Nephron progenitor cell (in vitro differentiated cells): ENCODE measurements at places on chromosomes 6 and 20.

DNA sequence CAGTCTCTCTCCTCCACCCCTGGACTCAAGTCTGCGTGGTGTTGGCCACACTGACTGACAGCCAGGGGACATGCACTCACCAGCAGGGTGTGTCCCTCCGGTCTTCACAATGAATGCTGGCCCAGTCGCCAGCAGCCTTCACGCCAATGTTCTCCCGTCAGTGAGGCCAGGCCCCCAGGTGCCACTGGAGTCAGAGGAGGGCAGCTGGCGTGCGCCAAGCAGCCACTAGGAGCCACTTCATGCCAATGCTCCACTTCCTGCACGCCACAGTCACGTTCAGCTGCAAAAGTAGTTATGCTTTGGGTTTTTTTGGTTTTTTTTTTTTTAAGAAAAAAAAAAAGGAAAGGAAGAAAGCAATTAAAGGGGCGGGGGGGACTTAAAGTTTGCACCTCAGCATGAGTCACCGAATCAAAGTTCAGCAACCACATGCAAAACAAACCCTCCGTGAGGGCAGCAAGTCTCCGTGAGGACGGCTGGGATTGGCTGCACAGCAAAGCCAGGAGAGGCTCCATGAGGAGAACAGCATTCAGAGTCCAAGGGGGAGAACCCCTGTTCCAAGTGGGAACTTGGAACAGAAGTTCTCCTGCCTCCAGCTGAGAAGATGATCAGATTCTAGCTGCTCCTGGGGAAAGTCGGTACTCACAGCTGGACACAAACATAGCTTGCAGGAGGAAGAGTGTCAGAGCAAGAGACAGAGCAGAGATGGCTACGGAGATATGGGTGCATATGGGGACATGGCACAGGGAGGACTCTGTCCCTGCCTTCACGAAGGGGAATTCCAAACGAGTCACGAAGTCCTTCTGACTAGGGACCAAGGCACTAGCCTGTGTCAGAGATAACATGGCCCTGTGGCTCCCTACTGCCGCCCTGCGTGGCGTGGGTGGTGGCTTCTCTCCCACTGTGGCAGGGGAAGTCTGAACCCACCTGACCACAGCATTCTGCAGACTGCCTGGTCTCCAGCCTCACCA is at the start of gene ZC3H12D:
Gene ZC3H12D (minus strand): TSS at position 282 of the 968 bp plus-strand sequence. CDS start 10,471 bp downstream, outside the sequence.
- no peak for DNase-seq

DNA sequence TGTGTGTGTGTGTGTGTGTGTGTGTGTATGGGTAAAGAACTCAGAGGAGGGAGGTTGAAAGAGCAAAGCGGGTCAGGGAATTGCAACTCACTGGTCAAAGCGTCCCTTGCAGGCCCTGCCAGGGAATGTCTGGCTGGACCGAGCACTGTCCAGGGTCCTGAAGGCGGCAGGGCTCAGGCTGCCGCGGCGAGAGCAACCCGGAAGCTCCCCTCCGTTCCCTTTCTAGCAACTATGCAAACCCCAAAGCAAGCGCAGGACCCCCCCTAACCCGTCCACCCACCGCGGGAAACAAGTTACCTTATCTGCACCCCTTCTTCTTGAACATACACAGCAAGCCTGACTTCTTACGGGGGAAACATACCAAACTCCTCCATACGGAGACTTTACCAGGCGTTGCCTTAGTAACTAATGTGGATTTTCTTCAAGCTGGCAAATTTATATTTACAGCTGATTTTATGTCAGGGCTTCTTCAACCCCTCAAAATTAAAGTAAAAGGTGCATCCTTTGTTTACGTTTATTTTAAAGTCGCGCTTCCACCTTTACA is 538 bp upstream of the GRM1 start:
- peak; percentile 93 for DNase-seq

GRCh38 chr6:85679445-85680123 is 36.9 kb upstream of the SYNCRIP start:
- no peak for DNase-seq

- DNase-seq, result no peak
Observed at GRCh38 chr6:44514085-44514484, 126.6 kb downstream of the CDC5L start.

DNA sequence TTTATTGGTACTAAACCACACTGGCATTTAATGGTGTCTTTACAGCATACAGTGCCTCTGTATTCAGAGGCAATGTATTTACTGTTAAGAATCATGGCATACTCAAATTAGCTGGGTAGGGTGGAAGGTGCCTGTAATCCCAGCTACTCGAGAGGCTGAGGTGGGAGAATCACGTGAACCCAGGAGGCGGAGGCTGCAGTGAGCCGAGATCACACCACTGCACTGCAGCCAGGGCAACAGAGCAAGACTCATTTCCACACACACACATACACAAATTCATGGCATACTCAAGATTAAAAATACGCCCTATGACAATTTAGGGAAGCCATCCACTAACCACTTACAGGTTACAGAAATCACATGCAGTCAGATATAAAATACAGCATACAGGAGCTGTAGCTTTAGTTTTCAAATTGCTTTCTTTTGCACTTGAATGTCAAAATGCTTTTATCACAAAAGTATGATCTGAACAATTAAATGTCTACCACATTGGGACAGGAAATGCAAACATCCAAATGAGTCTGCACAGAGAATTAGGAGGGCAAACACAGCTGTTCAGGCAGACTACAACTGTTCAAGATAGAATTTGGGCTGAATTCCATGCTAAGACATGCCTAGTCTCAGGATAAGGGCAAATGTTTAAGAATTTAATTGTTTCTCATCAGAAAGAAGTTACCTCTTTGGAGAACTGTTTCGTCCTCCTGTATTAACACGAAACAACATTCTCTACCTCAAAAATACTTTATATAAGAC is 36.4 kb downstream of the CSNK2A1 start:
- no peak for DNase-seq

DNA sequence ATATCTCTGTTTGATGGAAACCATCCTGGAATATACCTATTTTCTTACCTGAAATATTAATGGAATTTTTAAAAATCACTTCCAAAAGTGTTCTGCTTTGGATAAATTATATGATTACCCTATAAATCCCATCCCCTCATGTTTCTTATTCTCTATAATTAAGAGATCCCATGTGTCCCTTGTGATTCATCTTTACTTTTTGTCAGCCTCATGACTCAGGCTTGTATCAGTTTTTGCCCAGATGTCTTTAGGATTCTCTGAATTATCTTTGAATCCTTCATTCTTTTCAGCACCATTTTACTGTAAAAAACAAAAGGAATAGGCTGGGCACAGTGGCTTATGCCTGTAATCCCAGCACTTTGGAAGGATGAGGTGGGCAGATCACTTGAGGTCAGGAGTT is 804.5 kb upstream of the CITED2 start:
- DNase-seq, result no peak

- DNase-seq, result no peak
Observed at GRCh38 chr6:160586374-160586773, 77.7 kb downstream of the LPA start.

DNA sequence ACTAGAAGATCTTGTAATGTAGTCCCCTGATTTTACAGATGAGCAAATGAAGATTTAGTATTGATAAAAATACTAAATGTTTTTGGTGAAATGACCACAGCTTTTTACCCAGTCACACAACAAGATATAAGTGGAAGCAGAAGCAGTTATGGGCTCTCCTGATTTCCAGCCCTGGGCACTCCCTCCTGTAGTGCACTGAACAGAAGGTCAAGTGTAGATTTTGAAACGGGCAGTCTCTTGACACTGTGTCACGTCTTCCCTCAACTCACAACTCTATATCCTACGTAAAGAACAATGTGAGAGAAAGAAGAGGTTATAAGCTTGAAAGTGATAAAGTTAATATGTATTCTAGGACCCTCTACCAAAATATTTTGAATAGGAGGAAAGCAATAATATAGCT is 23.3 kb downstream of the TMEM200A start:
- DNase-seq, result no peak

DNA sequence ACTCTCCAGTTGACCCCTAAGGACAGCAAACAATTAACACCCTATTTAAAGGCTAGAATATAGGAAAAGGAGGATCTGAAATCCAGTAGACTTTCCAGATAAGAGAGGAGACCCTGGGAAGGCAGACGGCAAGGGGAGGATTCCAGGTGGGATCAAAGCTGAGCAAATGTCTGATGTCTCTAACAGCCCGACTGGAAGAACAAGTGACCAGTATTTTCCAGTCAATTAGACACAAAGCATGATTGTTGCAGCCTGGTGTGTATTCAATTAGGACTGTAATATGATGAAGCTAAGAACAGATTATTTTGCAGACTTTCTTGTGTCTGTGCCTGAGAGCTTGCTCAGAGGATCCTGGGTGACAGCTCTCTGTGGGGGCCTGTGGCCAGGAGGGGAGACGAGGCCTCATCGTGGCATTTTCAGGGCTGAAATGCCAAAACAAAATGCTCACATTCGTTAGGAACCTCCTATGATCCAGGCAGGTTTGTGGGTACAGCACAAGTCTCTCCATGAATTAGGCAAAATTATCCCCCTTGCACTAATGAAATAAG is 471.8 kb upstream of the AGPAT4 start:
- DNase-seq, result no peak

- DNase-seq, result no peak
Observed at GRCh38 chr20:16028923-16029322, 544.3 kb downstream of the KIF16B start.
